ENCODE measurements at places on chromosomes 13 and 19. TPM values are rescaled to one million over a fixed set of nuclear protein-coding genes. Genes with fewer than 3 reads are reported as not detected.

The TMIGD2 gene
- not detected for total RNA-seq

The FLT1 gene
- total RNA-seq = 9.8 TPM

The DZIP1 gene
- 47.3 TPM for total RNA-seq

The SERPINE3 gene
- 0.41 TPM for total RNA-seq

The IQCN gene
- 0.41 TPM for total RNA-seq

All from frontal cortex (tissue), 4 donors.